ENCODE measurements at places on chromosomes 16 and 17.

DNA sequence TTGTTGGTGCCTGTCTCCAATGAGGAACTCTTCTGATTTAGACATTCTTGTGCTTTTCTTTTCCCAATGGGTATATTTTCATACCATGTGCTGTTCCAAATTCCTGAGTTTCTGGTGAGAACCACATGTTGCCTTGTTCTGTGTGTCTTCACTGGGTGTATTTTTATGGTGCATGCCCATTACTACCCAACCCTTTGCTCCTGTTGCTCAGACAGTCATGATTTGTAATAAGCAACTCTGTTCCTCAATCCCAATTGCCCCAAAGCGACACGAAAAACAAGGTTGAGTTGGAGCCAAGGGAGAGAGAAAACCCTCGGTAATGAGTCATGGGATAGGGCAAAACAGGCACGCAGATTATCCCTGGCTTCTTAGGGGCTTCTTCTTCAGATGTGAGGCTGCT is 101.8 kb downstream of the ABCA8 start:
- DNase-seq, result no peak

- DNase-seq, result no peak
These were observed 45.4 kb upstream of the HSBP1 start for GRCh38 chr16:83762141-83762991.

DNA sequence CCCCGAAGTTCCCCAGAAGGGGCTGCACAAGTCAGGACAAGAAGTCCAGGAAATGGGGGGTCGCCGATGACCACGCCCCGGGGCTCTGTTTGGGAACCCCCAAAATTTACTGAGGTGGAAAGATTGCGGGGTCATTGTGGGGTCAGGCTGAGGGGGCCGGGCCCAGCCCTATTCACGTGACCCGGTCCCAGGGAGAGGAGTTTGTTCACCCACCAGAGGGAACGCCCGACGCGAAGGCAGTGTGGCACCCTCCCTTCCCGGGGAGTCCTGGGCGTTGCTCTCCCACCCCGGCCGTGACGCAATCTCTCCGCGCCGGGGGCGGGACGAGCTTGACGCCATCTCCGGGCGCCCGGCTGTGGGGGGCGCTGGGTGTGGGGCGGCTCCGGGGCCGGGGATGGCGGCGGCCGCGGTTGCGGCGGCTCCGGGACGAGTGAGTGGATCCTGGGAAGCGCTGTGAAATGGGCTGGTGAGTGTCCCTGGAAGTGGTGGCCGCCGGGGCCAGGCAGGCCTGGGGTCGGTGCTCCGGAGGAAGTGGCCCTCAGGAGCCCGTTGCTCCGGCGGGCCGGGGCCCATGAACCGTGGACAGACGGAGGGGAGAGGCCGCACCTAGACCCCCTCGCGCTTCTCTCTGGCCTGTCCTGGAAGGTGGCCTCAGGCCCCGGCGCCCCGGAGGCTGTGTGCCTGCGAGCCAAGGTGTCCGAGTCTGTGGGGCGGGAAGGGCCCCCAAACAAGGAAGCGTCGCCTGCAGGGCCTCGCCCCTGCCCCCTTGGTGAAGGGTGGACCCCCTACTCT is at the start of gene ATXN1L:
TSS of gene ATXN1L (plus strand) at position 338 of the 792 bp plus-strand sequence. CDS start 3,765 bp downstream, outside the sequence.
- DNase-seq, result peak; percentile 94

DNA sequence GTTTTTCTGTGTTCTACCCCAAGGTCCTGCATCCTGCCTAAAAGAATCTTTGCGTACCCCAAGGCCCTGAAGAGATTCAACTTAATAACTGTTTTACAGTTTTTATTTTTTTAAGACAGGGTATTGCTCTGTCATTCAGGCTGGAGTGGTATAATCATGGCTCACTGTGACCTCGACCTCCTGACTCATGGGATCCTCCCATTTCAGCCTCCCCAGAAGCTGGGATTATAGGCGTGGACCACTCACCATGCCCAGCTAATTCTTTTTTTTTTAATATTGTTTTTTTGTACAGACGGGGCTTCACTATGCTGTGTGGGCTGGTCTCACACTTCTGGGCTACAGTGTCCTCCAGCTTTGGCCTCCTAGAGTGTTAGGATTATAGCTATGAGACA is 9.3 kb upstream of the FAAP100 start:
- no peak for DNase-seq

DNA sequence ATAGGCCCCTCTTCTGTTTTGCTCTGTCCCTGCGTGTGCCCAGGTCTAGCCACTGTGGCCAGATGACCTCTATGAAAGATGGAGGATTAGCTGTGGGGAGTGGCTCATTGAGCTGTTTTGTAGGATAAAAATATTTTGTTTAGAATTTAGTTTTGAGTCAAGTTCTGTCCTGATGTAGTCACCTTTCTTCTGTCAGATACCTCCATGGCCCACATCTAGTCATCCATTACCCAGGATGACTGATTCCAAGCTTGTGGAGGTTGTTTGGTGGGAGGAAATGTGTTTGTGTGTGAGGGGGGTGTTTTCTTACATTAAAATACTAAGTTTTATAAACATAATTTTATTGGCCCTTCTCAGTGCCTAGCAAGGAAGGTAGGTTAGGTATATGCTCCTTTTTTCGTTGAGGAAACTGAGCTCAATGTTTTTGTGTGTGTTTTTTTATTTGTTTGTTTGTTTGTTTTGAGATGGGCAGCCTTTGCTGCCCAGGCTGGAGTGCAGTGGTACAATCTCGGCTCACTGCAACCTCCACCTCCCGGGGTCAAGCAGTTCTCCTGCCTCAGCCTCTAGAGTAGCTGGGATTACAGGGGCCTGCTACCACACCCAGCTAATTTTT is 16.3 kb downstream of the SNX11 start:
- peak; percentile 62 for DNase-seq
